ENCODE measurements at places on chromosomes 4 and X.

DNA sequence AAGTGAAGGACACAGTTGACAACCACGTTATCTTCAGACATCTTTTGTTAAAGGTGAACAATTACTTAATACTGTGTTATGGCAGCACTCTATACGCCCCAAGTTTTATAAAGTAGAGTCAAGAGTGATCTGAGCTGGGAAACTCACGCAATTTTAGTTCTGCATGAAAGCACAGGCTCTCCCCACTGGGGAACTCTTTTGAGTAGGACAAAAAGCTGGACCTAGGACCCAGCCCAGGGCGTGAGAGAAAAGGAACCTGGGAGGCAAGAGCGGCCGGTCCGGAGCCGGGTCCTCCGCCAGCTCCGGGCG, 152.6 kb upstream of the SLC4A4 start:
- peak; percentile 19 for DNase-seq

GRCh38 chrX:124257924-124258702, 74.3 kb upstream of the TEX13D start:
- no peak for DNase-seq

- peak; percentile 54 for DNase-seq
Observed at GRCh38 chr4:158371158-158371557, 150.5 kb upstream of the RXFP1 start.

- no peak for DNase-seq
Observed at GRCh38 chrX:104309169-104309568, 54.4 kb upstream of the ESX1 start.

DNA sequence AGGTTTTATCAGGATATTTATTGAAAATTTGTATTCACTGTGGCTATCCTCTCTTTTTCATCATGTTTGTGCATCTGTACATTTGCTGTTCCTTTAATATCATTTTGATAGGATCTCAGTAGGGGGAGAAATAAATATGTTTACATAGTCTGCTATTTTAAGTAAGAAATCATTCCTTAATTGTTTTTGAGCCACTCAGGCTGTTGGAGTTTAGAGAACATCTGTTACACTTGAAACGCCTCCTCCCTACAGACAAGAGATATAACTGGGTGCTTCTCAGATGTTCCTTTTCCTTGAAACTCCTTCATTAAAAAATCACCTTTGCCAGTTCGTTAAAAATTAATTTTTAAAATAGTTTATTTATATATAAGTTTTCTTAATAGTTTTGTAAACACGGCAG, 59.4 kb downstream of the QRFPR start:
- no peak for DNase-seq

GRCh38 chr4:10054571-10055041, 33.3 kb upstream of the SLC2A9 start:
- DNase-seq, result no peak

GRCh38 chr4:112731715-112732114, 94.8 kb downstream of the LARP7 start:
- DNase-seq, result no peak

- no peak for DNase-seq
Observed at GRCh38 chr4:88897752-88898151, 159.2 kb downstream of the FAM13A start.

- DNase-seq, result no peak
Observed at GRCh38 chrX:138928737-138929459, 217.4 kb upstream of the FGF13 start.

DNA sequence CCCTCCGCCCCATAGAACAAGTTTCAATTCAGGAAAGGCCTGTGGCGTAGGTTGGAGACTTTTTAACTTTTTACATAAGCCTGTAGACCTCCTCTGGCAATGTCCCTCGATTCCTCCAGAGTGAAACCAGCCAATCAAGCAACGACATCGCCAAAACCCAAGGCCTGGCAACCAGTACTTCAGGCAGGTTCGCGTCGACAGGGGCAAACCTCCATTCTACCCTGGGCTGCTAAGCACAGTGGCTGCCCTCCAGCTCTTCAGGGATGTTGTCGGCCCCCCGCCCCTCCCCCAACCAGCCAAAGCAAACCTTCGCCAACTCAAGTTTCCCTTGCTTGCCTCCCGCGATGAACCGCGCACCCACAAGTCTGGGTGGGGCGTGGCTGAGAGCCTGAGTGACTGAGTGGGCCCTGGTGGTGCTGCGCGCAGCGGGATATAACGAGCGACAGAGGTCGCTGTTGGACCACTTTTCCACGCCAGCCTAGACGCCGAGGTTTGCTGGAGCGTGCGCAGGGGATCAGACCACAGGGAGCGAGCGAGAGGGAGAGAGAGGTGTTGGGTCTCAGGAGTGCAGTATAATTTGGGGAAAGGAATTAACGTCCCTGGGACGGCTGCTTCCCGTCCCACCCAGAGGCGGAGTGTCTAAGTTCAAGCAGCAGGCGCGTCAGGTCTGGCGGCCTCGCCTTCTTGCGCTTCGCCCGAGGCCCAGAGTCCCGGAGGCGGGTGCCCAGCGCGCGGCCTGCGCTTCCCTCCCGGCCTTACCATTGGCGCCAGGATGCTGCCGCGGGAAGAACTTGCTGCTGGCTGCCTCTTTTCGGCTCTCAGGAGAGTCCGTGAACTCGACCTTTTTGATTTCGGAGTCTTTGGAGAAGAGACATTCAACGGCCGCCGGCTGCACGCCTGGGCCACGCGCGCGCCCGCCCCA, 9.0 kb upstream of the PITX2 start:
- peak; percentile 85 for DNase-seq

- peak; percentile 83 for DNase-seq
Observed at GRCh38 chr4:1842993-1843448, 12.9 kb downstream of the LETM1 start.

DNA sequence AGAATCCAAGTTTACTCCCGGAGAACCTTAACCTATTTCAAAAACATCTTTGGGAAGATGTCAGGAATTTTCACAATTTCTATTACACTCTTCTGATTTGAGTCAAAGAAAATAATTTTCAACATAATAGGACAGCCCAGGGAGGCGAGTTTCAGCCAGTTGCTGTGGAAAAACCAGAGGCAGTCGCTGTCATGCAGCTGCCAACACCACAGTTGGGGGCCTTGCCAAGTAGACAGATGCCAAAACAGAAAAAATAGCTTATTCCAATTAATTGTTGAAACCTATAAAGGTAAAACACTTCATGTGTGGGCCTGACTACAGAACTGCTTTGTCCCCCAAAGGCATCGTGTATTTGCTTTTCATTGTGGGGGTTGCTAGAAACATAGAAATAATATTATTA, 225.8 kb downstream of the DMD start:
- no peak for DNase-seq

GRCh38 chr4:110753466-110753865, 130.6 kb upstream of the PITX2 start:
- no peak for DNase-seq

DNA sequence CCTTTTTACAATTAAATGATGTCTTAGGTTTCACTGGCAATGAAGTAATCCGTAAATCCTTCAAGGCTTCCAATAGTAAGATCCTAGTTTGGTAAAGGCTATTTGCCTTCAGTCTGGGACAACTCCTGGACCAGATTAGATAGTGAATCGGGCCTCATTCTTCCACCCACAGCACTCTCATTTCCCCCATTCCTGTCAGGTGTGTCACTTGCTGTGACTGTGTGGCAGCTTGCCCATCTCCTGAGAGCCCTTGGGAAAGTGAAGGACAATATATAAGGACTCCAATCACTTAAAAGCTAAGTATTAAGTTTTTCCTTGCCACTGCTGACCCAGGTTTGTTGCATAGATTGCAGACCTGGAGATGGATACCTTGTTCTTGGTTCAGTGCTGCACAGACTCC, 3.3 kb upstream of the GASK1B start:
- peak; percentile 15 for DNase-seq

DNA sequence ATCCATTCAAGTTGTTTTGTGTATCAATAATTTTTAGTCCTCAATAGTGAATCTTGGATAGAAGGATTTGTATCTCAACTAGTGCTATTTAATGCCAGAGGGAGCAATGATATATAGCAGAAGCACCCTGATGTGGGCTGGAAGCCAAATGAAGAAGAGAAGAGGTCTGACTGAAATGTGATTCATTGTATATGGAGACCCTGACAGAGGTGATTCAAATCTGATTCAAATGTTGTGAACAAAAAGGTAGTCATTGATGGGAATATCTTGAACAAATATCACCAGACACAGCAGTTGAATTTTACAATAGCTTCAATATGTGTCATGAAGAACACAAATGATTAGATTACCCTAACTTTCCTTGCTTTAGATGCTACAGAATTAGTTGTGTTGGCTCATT, 27.5 kb upstream of the SULT1B1 start:
- peak; percentile 8 for DNase-seq

GRCh38 chrX:49066690-49067089, 7.1 kb downstream of the PRAF2 start:
- no peak for DNase-seq
